ENCODE measurements at places on chromosomes 5 and 9.
A peak's percentile ranks its signal among the peaks of the same experiment; 100 is the strongest.

DNA sequence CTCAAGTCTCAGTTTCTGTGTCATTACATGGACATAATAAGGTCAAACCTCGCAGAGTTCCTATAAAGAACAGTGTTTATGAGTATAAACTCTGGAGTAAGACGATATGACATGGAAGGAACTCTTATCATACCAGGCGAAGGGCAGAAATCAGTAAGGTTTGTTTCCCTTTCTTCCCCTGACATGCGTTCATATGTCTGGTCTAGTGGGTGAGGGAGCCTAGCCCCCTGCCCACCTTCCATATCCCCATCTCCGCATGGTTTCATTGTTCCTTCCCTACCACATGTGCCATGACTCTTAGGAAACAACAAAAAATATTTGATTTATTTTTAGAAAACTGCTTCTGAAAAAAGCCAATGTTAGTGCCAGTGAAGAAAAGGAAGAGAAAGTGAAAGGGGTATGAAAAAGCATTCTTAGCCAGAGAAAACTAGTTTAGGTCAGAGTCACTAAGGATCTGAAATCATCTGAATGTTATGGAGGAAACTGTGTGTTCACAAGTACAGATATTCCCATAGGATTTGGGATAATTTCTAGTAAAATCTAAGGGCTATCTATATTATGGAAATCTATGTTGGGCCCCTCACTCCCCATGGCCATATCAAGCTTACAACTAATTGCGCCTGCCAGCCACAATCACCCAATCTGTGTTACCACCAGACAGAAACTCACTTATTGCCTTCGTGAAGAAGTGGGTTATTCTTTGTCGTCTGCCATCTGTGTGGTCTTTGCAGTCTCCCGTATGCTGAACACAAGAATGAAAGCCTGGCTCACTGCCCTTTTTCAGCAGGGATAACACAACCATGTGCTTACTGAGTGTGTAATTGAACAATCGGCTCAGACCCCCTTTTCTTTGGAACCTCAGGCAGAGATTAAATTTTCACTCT is 19.9 kb upstream of the HMHB1 start:
- no peak for DNase-seq

- DNase-seq = no peak
These were observed 126.5 kb downstream of the RPS23 start for GRCh38 chr5:82151662-82152061.

DNA sequence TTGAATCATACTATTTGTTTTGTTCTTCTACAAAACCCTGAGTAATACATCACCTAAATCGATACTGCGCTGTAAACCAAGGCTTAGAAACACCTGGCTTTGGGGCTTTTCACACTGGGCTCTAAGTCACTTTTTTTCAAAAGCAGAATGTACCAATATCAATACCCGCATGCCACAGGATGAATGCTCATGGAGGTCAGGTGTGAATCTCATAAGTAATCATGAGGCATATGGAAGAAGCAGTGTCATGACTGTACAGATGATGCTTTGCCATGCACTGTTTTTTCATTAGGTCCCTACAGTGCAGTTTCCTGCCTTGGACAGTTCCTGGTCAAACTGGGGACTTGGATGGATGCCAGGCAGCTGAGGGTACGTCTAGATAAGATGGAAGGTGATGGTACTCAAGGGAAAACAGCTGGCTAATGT is 49.0 kb upstream of the ATG10 start:
- DNase-seq = no peak

DNA sequence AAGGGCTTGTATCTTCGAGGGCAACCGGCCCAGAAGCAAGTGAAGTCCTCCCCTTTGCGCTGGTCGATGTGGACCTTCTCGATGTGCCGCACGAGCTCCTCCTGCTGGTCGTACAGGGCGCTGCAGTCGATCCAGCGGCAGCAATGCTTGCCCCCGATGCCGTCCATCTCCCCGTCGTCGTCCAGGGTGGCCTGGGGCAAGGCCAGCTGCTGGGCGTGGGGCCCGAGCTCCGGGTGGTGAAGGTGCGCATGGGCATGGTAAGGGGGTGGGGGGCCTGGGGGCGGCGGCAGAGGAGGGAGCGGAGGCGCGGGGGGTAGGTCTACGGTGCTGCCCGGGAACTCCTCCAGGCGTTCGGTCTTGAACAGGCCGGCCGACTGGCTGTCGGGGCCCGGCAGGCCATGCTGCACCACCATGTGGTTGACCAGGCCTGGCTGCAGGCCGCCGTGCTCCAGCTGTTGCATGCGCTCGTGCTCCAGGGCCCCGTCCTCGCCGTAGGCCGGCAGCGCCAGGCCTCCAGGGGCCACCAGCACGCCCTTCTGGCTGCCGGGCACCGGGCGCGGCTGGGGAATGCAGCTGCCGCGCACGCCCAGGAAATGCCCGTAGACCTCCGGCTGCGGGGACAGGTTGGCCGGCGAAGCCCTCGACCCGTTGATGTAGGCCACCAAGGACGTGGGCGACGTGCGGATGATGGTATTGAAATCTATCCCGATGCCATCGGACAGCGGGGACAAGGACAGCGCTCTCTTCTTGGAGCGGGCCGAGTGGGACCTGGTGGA is 181.8 kb downstream of the GLIS3 start:
- DNase-seq = no peak

DNA sequence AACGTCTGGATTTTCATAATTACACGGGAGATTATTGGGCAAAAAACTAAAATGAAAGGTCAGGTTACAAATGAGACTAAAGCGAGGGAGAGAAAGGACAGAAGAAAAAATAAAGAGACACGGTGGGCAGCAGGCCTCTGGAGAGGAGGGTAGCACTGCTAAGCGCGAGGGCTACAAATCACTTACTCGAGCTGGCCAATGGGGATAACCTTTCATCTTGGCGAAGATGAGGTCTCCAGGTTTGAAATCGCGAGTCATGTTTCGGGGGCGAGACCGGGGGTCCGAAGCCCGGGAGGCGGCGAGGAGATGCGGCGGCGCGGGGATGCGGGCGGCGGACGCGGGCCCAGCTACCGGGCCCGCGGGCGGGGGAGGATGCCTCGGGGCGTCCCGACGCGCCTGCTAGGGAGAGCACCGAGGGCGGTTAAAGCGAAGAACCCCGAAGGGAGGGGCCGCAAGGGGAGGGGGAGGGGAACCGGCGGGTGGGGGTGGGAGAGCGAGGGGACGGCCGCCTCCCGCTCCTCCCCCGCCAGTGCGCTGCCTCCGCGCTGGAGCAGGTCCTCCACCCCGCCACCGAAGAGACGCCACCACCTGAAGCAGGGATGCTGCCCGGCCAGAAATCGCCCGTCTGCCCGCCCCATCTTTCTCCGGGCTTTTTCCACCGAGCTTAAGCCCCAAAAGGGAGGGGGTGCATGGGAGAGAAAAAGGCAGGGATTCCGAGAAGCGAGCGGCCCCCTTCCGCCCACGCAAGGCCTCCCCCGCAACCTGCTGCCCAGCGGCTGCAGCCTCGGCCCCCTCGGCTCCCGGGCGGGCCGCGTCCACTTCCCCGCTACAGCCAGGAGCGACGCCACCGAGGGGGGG is 610 bp downstream of the PSIP1 start:
- DNase-seq = peak; percentile 29

- no peak for DNase-seq
These were observed 62.9 kb downstream of the MLLT3 start for GRCh38 chr9:20559231-20559890.

GRCh38 chr5:579211-579610 is 32.9 kb upstream of the CEP72 start:
- DNase-seq = no peak

DNA sequence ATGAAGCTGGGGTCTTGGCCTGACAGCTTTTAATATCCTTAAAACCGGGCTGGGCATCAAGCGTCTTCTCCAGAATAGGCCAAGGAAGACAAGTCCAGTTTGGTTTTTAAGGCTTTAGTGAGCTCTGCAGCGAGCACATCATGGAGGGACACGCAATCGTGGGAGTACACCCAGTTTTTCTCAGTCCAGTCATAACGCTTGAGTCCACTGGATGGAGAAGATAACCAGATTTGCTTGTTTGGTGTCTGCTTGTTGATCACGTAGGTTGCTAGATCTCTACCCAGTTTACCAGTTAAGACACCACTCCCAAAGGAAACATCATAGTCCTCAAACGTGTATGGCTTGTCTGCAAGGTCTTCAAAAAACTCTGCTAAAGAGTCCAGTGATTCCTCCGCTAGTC is 27.4 kb upstream of the GOLGA1 start:
- no peak for DNase-seq

- no peak for DNase-seq
These were observed 33.7 kb upstream of the ADRB2 start for GRCh38 chr5:148792744-148793143.

DNA sequence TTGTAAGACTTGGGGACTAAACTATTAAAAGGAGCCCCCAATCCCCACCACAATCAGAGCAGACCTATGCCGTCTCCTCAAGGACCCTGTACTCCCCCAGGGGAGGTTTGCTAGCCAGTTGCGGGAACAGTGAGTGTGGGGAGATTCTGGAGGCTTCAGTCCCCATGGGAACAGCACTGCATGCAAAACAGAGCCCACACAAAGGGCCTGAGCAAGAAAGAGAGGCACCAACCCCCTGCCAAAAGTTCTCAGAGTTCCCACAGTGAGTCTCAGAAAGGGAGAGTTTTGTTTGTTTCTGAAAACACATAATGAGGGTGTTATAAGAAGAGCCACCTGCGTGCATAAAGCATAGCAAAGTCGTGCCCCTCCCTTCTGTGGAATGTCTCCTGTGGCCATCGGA is 56.6 kb downstream of the CFAP90 start:
- no peak for DNase-seq

DNA sequence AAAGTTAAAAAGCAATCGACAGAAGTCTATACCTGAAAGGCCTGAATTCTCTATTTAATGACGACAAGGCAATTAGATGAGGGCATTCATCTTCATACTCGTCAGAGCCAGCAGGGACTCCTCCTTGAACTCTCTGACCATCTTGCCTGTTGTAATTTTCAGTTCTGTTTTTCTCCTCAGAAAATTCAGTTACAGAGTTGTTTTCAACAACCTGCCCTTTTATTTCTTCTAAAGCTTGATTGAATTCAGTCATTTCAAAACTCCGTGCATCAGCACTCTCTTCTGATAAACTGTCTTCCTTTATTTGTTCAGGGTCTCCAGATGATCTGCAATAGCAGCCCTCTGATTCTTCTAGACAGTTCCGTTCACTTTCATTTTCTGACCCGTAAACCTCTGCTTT is 15.6 kb downstream of the RIOK2 start:
- DNase-seq = no peak

- no peak for DNase-seq
These were observed 383.9 kb downstream of the SH3GL2 start for GRCh38 chr9:17962747-17963146.

DNA sequence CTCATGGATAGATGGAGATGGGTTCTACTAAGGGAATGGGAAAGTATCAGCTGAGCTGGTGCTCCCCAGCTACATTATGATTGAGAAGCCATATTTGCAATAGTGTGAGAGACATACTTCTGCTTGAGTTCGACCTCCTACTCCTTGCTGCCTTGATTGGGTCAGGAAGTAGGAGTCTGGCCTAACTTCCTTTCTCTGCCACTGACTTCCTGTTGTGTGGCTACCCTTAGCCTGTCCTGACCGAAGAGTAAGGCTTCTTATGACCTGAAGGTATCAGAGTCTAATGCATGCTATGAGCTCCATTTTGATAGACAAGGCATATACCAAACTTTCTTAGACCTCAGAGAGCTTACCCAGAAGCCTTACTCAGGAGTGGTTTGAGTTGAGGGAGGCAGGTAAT is 53.9 kb downstream of the OSTF1 start:
- DNase-seq = no peak

GRCh38 chr5:103272377-103272776 is 13.8 kb downstream of the MACIR start:
- no peak for DNase-seq

- no peak for DNase-seq
These were observed 2.2 kb upstream of the GZMK start for GRCh38 chr5:55021821-55022220.

DNA sequence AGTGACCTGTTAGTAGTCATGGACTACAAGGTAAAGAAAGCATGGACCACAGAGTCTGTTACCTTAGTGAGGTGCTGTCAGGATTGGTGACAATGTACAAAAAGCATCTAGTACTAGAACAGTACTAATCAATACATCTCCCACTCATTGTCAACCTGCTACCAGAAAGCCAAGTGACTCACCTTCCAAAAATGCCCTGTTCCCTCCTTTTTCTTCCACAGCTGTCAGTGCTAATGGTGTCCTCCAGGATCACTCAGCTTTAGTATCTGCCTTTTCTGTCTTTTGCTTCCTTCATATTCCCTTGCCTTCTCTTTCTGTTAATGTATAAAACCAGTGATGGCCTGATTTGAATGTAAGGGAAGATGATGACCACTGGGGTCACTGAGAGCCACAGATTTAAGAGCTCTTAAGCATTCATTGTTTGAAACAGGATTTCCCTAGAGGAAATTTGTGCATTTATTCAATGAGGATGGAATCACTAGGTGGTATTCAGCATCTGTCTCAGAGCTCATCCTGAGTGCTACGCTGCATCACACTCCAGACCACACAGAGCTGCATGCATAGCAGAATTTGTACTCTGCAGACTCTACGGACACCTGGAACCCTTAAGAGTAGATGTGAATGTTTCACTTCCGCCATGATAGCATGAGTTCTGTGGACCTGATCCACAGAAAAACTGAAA is 71.0 kb downstream of the SV2C start:
- no peak for DNase-seq

- no peak for DNase-seq
These were observed 98.1 kb downstream of the PAX5 start for GRCh38 chr9:36935768-36936497.

DNA sequence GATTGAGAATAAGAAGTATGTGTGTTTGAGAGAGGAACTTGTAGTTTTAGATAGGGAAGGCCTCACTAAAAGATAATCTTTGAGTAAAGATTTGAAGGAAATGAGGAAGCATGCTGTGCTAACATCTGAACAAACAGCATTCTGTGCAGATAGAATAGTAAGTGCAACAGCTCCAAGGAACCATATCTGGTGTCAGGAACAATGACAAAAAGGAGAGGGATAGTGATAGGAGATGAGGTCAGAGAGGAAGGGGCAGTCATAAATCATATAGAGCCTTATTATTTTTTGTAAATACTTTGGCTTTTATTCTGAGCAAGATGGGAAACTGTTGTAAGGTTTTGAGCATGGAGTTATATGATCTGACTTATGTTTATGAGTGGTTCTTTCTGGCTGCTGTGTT is 3.8 kb downstream of the MRPL22 start:
- no peak for DNase-seq

GRCh38 chr5:173789031-173789920 is 98.9 kb upstream of the CPEB4 start:
- no peak for DNase-seq

- no peak for DNase-seq
These were observed 663 bp upstream of the ZNF366 start for GRCh38 chr5:72507907-72508238.

DNA sequence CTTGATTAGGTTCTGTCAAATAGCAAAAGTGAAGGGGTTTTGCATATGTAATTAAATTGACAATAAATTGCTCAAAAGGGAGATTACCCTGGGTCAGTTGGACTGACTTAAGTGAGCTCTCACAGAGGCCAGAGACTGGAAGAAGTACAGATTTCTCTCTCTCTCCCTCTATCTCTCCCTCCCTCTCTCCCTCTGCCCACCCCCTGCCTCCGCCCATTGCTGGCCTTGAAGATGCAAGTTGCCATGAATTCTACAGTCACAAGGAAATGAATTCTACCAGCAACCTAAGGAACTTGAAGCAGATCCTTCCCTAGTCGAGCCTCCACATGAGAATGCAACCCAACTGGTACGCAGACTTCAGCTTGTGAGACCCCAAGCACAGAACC is 119.2 kb downstream of the LPAR1 start:
- DNase-seq = no peak
